ENCODE measurements at places on chromosomes 7 and 10. TPM values are rescaled to one million over a fixed set of nuclear protein-coding genes. Genes with fewer than 3 reads are reported as not detected.

OR9A4 gene
- total RNA-seq: not detected

ARID5B gene
- 22.7 TPM for total RNA-seq

TUBB8 gene
- 0.08 TPM for total RNA-seq

NRCAM gene
- total RNA-seq: 0.21 TPM

SYPL1 gene
- total RNA-seq: 98.3 TPM

TEX36 gene
- not detected for total RNA-seq

CTAGE4 gene
- total RNA-seq: 5.9 TPM

PAPOLB gene
- total RNA-seq: not detected

NKX2-3 gene
- total RNA-seq: 0.15 TPM

FKBP6 gene
- total RNA-seq: not detected

BTRC gene
- 22.1 TPM for total RNA-seq

FGFBP3 gene
- 1.5 TPM for total RNA-seq

DNA sequence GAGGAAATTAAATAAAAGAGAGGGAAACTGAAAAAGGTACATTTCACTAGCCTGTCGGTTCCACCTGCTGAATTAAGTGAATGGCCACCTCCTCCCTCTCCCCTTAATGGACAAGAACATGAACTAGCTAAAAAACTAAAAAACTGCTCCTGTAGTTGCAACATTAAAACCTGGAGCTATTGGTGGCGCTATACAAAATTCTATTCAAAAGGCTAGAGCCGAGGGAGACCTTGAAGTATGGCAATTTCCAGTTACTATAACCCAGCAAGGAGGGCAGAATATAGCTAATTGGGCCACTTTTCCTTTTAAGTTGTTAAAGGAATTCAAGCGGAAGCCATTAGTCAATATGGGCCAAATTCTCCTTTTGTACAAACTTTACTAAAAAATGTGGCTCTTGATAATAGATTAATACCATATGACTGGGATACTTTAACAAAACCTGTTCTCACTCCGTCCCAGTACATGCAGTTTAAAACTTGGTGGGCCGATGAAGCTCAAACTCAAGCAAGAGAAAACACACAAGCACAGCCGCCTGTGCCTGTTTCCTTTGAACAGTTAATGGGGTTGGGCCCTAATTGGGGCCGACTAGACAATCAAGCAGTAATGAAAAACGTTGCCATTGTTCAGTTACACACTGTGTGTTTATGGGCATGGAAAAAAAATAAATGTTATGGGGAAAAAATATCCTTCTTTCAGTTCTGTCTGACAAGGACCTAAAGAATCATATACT lies 6.5 kb upstream of the CHST3 start:
- DNase-seq: no peak

DNA sequence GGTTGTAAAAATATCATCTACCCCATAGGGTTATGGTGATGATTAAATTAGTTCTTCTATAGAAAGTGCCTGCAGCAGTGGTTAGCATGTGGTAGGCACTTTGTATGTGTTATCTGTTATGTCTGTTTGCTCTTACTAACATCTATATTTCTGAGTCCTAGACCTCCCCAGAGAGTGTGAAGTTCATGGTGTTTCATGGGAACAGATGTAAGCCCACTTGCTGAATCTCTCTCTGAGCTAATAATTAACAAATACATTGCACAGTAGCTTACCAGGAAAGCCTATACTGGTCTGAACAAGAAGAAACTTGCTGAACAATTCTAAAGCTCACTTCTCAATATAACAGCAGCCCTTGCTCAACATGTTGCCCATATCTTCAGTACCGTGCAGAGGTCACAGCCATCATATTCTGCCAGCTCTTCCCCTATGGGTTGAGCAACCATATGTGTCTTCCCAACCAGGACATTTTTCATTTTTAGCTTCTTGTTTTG lies 100.1 kb downstream of the NPSR1 start:
- DNase-seq: no peak

DNA sequence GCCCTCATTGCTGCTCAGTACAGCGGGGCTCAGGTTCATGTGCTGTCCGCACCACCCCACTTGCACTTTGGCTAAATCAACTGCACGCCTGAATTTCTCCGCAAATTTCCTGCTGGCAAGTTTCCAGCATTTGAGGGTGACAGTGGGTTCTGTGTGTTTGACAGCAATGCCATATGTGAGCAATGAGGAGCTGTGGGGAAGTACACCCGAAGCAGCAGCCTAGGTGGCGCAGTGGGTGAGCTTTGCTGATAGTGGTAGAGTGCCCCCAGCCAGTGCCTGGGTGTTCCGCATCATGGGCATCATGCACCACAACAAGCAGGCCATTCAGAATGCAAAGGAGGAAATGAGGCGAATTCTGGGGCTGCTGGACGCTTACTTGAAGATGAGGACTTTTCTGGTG lies 103.9 kb upstream of the POT1 start:
- DNase-seq: no peak

DNA sequence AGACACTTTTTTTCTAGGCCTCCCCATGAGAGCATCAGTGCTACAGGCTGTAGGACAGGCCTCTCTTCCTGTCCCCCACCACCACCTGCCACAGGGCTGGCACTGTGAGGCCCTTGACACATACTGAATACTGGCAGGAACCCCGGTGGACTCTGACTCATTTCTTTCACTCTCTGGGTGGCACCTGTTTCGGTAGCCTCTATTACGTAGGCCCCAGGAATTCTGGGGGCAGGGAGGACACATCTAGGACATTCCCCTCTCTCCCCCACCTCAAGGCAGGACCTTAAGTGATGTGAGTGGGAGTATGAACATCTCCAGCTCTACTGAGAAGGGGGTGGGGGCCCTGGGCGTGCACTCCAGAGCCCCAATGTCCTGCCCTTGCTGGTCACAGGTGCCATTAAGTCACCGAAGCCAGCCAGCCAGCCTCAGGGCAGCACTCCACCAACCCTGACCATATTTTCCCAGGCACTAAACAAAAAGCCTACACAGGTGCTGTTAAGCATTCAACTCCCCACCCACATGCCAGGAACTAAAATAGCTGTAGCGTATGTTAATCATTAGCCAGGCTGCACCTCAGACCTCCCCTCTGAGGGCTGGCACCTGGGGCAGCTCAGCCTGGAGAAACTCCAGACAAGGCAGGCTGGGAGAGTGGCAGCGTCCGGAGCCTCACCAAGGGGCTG lies 8.9 kb downstream of the ANXA11 start:
- DNase-seq: no peak

DNA sequence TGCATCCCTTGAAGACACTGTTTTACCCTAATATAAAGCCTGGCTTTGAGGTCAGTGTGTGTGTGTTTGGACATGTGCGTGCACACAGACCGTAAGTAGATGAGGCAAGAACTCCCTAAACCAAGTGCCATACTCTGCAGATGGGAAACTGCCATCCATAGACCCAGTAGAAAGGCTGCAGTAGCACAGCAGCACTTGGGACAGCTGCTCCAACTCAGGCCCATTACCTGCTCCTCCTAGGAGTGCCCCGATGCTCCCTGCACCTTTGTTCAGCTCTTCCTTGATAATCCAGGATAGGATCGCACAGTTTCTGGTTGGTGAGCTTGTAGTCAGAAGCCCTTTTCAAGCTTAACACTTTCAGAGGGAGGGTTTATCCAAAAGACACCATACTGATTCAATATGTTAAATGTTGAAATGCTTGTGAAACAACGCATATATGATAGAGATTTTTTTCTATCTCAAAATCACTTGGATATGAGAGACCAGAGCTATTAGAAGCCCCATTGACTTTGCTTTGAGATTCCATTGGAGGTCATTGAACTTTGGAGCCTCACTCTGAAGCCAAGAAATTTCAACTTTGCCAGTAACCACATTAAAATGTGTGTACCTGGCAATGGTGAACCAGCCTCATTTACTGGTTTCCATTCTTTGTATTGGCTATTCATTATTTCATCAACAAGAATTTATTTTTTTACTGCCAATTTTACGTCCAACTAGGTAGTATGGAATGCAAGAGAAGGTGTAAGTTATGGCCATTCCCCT lies 757.0 kb upstream of the GALNT17 start:
- DNase-seq: no peak

- no peak for DNase-seq
Measured at GRCh38 chr10:62554632-62555199, 180.5 kb downstream of the ZNF365 start.

GRCh38 chr7:98913612-98914011 lies 35.3 kb downstream of the TRRAP start:
- no peak for DNase-seq

DNA sequence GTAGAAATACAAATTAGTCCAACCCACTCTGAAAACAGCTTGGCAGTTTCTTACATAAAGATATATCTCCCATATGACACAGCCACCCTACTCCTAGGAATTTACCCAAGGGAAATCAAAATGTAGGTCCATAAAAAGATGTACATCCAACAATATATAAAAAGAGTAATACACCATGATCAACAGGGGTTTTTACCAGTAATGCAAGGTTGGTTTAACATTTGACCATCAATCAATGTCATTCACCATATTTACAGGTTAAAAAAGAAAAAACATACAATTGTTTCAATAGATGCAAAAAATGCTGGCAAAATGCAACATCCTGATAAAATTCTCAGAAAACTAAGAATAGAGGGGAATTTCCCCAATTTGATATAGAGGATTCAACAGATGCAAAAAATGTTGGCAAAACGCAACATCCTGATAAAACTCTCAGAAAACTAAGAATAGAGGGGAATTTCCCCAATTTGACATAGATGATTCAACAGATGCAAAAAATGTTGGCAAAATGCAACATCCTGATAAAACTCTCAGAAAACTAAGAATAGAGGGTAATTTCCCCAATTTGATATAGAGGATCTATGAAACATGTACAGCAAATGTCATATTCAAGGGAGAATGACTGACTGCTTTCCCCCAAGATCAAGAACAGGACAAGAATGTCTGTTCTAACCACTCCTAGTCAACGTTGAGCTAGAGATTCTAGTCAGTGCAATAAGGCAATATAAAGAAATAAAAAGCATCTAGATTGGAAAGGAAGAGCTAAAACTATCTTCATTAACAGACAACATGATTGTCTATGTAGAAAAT lies 13.7 kb downstream of the ADAP1 start:
- no peak for DNase-seq

- no peak for DNase-seq
Measured at GRCh38 chr7:5296611-5297226, 14.0 kb downstream of the SLC29A4 start.

DNA sequence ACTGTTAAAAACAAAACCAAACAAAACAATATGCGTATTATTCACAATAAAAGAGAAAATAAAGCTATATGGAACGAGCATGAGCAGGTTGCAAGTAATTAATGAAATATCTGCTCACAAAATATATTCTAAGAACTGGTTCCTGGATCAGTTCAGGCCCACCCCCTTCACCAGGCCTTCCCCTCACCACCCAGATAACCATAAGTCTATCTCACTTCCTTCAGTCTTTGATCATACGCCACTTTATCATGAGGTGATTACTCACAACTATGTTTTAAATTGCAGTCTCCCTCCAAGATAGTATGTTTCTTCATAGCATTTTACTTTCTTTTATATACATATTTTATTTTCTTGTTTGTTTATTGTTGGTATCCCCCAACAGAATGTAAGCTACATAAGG lies 263.1 kb upstream of the HGF start:
- no peak for DNase-seq

DNA sequence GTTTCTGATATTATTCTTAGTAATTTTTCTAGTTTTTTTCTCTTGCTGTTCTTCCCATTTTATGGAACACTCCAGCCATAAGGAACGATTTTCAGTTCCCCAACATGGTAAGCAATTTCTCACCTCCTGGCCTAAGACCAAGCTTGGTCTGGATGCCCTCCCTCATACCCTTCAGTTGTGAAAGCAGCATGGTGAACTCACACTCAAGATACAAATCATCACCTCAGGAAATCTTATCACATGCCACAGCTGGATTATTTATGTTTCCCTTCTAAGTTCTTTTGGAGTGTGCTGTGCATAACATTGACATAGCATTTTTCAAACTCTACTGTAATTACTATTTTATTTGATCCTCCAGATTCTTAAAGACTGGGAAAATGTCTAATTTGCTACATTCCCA lies 216.6 kb downstream of the AGMO start:
- DNase-seq: no peak

Measured in Panc1 (cell line).